ENCODE measurements at places on chromosomes 5 and 9.

GRCh38 chr9:133876836-133877235 lies 115.3 kb downstream of the VAV2 start:
- DNase-seq, result no peak

- DNase-seq, result no peak
Measured at GRCh38 chr5:42090162-42090561, 165.1 kb downstream of the FBXO4 start.

DNA sequence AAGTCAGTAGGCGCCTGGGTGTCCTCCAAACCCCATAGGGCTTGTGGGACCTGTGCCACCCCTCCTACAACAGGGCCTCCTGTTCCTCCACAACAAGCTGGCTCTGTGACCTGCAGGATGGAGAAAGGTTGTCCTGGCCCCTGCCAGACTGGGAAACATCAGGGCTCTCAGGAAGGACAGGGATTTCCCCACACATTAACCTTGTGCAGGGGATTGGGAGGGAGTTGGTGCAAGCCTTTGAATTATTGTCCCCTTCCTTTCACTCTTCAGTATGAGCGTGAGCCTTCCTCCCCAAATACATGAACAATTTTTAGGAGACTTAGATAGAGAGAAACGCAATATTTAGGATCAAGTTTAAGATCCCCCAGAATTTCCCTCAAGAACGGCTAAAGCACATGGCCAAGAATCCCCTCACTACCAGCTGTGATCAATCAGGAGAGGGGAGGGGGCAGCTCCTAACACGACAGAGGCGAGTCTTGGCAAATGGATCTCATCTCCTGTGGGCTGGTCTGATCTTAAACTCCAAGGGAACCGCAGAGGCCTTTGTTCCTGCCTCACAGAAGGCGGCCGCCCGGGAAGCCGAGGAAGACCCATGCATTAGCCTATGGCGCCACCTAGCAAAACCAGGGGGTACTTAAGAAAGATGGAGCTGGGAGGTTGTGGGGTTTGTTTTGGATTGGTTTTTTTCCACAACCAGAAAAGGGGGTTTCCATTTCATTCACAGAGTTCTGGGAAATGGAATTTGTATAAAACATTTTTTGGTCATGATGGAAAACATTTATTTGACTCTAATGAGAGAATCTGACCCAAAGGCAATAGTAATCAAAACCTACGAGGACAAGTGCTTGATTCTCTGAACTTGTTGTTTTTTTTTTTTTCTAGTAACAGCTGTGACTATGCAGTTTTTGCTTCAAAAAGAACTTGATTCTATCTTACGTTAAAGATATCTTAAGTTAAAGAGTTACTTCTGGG lies 36.1 kb upstream of the OSMR start:
- DNase-seq, result peak; percentile 83

DNA sequence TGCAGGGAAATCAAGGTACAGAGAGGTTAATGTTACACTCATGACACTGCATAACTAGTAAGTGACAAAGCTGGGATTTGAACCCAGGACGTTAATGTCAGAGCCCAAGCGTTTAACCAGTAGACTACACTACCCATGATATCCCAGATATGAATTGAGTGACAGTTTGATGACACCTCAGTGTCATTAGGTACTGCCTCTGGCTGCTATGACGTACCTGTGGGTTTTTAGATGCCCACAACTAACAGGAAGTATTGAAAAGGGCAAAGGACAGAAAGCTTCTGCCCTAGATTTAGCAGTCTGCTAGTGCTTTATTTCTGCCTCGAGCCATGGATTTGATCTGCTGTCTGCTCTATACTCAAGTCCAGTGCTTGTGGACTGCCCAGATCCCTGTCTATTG lies 56.2 kb downstream of the GLRA1 start:
- DNase-seq, result no peak

- no peak for DNase-seq
Measured at GRCh38 chr9:10678790-10679189, 66.0 kb upstream of the PTPRD start.

DNA sequence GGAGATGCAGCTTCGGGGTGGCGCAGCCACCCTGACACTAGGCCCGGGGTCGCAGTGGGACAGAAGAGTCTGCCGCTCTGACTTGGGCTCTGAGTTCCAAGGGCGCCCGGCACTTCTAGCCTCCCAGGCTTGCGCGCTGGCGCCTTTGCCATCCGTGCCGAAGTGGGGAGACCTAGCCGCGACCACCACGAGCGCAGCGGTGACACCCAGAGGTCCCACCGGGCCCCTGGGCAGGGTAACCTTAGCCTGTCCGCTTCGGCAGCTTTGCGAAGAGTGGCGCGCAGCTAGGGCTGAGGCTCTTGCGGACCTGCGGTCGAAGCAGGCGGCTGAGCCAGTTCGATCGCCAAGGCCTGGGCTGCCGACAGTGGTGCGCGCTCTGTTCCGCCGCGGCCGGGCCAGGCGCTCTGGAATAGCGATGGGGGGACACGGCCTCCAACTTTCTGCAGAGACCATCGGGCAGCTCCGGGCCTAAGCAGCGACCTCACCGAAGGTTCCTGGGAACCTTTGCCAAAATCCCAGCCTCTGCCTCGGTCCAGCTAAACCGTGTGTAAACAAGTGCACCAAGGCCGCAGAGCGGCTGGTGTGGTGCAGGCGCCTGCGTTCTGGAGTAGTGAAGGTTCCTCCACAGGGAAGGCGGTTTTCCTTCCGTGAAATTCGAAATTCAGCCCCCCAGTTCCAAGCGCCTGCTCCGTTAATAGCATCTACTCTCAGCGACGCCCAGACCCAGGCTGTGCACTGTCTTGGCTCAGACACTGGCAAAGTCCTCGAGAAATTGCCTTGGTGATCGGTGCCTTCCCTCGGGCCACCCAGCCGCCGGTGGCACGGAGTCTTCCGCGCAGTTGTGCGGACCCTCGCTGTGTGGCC lies 7.4 kb downstream of the TLX3 start:
- DNase-seq, result no peak

DNA sequence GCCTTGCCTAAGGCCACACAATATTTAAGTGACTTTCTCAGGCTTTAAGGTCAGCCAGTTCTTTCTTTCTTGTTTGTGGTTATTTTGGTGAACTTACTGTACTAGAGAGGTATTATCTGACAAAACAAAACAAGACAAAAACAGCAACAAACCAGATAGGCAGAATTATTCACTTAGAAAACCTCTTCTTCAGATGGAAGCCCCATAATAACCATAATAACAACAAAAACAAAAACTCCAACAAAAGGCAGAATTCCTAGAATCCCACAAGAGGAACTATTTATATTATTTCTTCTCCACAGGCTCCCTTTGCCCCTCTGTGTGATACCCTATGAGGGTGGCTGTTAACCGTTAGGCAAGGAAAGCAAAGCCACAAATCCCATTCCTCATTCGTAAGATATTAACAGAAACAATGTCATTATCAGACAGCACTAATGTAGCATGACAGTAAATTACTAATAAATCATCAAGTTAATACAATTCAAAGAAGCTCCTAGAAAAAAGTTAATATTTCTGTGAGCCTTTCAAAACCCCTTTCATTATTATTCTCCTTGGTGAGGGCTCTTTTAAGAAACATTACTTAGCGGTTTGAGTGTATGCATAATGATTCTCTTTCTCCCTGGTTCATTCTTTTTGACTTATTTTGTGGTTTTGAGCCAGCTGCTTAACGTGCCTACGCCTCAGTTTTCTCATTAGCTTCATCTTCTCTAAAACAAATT lies 274.9 kb downstream of the EFNA5 start:
- no peak for DNase-seq

- DNase-seq, result no peak
Measured at GRCh38 chr9:128174062-128174461, 14.0 kb downstream of the BBLN start.

DNA sequence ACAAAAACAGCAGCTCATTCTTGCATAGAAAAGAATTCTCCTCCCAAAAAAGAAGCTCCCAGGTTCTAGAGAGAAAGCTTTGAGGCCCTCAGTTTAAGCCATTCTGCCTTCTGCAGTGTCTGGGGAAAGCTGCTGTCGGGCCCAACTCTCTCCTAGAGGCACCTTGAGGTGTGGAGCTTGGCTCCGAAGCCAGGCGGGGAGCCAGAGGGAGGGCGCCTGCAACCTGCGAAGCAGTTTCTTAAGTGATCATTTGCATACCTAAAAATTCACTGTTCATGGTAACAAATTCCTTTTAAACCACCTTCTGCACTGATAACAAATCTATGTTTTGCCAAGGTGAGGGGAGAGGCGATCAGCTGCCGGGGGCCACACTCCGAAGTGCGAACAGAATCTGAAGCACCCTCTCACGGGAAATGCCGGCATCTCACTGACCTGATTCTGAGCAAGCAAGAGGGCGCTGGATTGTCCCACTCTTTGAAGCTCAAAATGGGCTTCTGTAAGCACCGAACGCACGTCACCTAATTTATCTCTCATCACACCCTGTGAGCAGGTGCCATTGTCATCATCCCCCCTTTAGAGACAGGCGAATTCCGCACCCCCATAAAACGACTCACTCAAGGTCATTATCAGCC lies 86.1 kb downstream of the GTF3C4 start:
- no peak for DNase-seq

- no peak for DNase-seq
Measured at GRCh38 chr5:170266570-170267381, 30.8 kb downstream of the LCP2 start.

GRCh38 chr9:114015607-114016006 lies 62.5 kb downstream of the AMBP start:
- no peak for DNase-seq

DNA sequence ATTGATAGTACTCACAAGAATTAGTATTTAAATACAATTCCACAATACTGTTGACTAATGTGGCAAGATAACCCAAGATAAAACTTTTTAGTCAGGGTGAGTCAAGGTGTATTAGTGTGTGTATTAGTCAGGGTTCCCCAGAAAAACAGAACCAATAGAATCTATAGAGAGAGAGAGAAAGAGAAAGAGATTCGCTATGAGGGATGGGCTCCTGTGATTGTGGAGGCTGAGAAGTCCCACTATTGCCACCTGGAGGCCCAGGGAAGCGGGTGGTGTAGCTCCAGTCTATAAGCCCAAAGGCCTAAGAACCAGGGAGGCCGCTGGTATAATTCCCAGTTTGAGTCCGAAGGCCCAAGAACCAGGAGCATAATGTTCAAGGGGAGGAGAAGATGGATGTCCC lies 10.0 kb upstream of the SHISAL2B start:
- DNase-seq, result no peak

DNA sequence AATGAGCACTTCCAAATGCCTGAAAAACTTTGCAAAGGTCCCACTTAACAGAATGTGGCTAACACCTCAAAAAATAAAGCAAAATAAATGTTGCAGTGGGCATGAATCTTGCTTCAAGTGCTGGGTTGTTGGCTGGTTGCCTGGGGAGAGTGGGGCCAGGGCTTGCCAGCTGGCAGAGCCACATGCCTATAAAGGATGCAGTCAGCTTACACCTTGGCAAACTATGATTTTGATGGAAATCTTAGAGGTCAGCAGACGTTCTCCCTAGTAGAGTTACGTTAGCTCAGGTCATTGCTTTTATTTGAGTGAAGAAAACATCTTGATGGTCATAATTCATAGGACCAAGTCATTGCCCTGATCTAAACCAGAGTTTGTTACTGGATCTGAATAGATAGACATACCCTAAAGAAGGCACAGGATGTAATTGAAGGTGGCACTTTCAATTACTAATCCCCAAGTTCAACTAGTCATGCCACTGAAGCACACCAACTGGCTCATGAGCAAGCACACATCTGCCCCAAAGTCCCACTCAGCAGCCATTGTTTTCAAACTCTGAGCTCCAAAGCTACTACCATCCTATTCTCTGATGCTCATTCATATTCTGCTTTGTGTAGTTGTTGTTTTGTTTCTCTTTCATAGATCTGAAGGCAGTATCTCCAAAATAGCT lies 51.2 kb upstream of the ZSWIM6 start:
- DNase-seq, result no peak

DNA sequence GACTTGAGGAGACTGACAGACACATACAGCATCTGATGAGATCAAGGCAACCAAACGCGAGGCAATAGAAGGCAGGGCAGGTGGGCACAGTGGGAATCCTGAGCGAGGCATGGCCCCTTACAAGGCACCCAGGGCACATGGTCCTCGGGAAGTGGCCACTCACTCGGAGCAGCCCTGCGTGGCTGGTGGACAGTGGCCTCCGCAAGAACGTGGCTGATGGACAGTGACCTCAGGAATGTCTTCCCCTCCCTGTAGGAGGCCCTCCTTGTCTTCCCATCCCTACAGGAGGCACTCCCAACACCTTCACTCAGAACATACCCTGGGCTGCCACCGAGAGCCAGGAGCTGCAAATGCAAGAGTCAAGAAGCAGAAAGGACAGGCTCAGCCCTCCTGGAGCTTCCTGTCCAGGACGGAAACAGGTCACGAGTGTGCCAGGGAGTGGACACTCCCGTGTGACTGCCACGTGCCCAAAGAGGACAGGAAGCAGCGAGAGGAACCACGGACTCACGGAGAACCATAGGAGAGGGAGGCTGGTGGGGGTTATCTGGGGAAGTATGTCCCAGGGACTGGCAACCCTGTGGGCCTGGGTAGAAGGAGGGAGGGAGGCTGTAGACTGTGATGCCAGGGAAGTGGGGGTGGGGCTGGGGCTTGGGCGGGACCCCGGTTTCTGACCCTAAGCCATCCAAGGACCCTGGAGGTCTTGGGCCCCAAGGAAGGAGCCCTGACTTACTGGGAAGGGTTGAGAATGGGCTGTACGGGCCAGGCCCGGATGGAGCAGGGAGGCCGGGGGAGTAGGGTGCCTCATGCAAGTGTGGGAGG lies 321.9 kb upstream of the IRX4 start:
- no peak for DNase-seq

- no peak for DNase-seq
Measured at GRCh38 chr9:76738402-76738801, 25.8 kb upstream of the PCA3 start.

DNA sequence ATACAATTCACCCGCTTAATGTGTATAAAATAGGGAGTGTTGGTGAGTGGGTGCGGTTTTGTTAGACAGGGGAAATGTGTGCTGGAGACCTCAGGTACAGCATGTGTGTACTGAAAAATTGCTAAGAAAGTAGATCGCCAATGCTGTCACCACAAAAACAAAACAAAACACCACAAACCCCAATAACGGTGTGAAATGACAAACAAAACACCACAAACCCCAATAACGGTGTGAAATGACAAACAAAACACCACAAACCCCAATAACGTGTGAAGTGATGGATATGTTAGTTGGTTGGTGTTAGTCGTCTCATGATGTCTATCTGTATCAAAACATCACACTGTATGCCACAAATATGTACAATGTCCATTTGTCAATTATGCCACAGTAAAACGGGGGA lies 14.2 kb upstream of the GFPT2 start:
- DNase-seq, result no peak

- DNase-seq, result no peak
Measured at GRCh38 chr5:172095368-172096206, 89.1 kb upstream of the FBXW11 start.
